ENCODE measurements at places on chromosomes 5 and 9. TPM values are rescaled to one million over a fixed set of nuclear protein-coding genes. Genes with fewer than 3 reads are reported as not detected.

GRCh38 chr5:145965804-145966203 is 29.4 kb downstream of the SH3RF2 start:
- H3K27me3 ChIP-seq, result no peaks in the 10 kb centered on the region
- H3K36me3 ChIP-seq, result no peaks in the 10 kb centered on the region
- no peak overlapping the region for H3K4me3 ChIP-seq

- H3K27me3 ChIP-seq, result no peaks in the 10 kb centered on the region
- H3K4me3 ChIP-seq, result no peak overlapping the region
- no peak for DNase-seq
- peaks cover 10% of the 10 kb centered on the region for H3K4me1 ChIP-seq
- no peaks in the 10 kb centered on the region for H3K36me3 ChIP-seq
Measured at GRCh38 chr5:81904861-81905260, 67.0 kb upstream of the ATG10 start.

- H3K36me3 ChIP-seq, result no peaks in the 10 kb centered on the region
- no peak for DNase-seq
- H3K4me1 ChIP-seq, result no peaks in the 10 kb centered on the region
- no peak overlapping the region for H3K4me3 ChIP-seq
- no peaks in the 10 kb centered on the region for H3K27me3 ChIP-seq
- no peak overlapping the region for H3K27ac ChIP-seq
Measured at GRCh38 chr5:150123542-150123941, 32.1 kb downstream of the PDGFRB start.

The TMEM8B gene
- 7.5 TPM for total RNA-seq

GRCh38 chr5:150227606-150228273 is 37.9 kb downstream of the SLC6A7 start:
- no peak overlapping the region for H3K4me3 ChIP-seq
- H3K36me3 ChIP-seq, result no peaks in the 10 kb centered on the region
- no peak overlapping the region for H3K27ac ChIP-seq
- no peaks in the 10 kb centered on the region for H3K4me1 ChIP-seq
- no peak for DNase-seq

GRCh38 chr5:165014439-165014838 is 1509.0 kb downstream of the MAT2B start:
- H3K36me3 ChIP-seq, result no peaks in the 10 kb centered on the region
- no peaks in the 10 kb centered on the region for H3K4me1 ChIP-seq
- no peak overlapping the region for H3K27ac ChIP-seq
- H3K4me3 ChIP-seq, result no peak overlapping the region

- no peaks in the 10 kb centered on the region for H3K27me3 ChIP-seq
- peak overlapping the region; percentile 48 for H3K4me3 ChIP-seq
- DNase-seq, result peak; percentile 45
- no peaks in the 10 kb centered on the region for H3K36me3 ChIP-seq
Measured at GRCh38 chr9:136328622-136329041, 1.3 kb downstream of the GPSM1 start.

- no peaks in the 10 kb centered on the region for H3K36me3 ChIP-seq
- peaks cover 30% of the 10 kb centered on the region for H3K4me1 ChIP-seq
- no peak for DNase-seq
- H3K27ac ChIP-seq, result no peak overlapping the region
- no peaks in the 10 kb centered on the region for H3K27me3 ChIP-seq
Measured at GRCh38 chr5:113163328-113163727, 186.7 kb downstream of the DCP2 start.

The ANAPC2 gene
- total RNA-seq, result 41.5 TPM

DNA sequence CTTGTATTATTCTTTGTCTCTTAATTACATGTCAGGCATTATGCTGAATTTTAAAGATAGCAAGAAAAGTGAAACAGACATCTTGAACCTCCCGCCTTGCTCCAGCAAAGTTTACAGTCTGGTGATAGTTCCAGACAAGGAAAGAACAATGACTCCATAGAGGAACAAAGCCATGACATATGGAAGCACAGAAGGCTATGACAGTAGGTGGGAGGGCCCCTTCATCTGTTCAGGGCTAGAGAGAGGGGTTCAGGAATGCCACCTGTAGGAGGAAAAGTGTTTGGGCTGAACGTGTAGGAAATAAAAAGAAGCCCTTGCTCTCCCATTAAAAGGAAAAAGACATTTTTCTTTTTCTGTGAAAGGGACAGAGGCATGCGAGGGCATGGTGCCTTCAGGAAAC is 315.6 kb downstream of the TRIM32 start:
- no peak overlapping the region for H3K4me3 ChIP-seq
- H3K27ac ChIP-seq, result no peak overlapping the region
- no peaks in the 10 kb centered on the region for H3K4me1 ChIP-seq

- no peak within 1 kb of the TSS for H3K4me3 ChIP-seq
- H3K27me3 ChIP-seq, result no peaks in the 10 kb centered on the region
- H3K4me1 ChIP-seq, result no peaks in the 10 kb centered on the region
- no peak within 1 kb of the TSS for H3K27ac ChIP-seq
- H3K36me3 ChIP-seq, result no peaks in the 10 kb centered on the region
Measured at GRCh38 chr5:191036-191948, at the start of gene LRRC14B. Gene LRRC14B (plus strand): TSS chr5:191495. CDS start chr5:191539, 44 bp downstream.

The TRIM32 gene
- 15.7 TPM for total RNA-seq

DNA sequence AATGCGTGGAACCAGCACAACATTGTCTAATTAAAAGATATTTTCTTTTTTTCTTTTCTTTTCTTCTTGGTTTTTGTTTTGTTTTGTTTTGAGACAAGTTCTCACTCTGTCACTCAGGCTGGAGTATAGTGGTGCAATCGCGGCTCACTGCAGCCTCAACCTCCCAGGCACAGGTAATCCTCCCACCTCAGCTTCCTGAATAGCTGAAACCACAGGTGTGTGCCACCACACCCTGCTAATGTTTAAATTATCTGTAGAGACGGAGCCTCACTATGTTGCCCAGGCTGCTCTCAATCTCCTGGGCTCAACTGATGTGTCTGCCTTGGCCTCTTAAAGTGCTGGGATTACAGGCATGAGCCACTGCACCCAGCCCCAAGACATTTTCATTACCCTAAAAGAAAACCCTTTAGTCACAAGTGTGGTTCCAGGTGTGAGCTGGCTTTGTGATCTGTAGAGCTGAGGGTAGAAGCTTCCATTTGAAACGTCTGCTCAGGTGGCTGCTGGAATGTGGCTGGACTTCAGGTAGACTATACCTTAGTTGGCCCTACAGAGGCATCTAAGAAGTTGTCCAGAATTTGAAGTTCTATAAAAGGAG is 19.1 kb upstream of the NEK6 start:
- H3K4me1 ChIP-seq, result peaks cover 13% of the 10 kb centered on the region
- H3K4me3 ChIP-seq, result no peak overlapping the region
- no peak for DNase-seq

DNA sequence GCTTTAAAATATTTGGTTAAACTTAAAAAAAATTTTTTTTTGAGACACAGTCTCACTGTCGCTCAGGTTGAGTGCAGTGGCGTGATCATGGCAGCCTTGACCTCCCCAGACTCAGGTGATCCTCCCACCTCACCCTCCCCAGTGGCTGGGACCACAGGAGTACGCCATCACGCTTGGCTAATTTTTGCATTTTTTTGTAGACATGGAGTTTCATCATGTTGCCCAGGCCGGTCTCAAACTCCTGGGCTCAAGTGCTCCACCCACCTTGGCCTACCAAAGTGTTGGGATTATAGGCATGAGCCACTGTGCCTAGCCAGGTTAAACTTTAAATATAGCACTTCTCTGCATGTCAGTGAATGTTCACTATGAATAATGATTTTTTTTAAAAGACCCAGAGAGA is 224.5 kb upstream of the RFX3 start:
- H3K27me3 ChIP-seq, result no peaks in the 10 kb centered on the region
- H3K27ac ChIP-seq, result no peak overlapping the region
- H3K4me3 ChIP-seq, result no peak overlapping the region
- H3K36me3 ChIP-seq, result no peaks in the 10 kb centered on the region

The NR5A1 gene
- total RNA-seq, result 0.21 TPM

DNA sequence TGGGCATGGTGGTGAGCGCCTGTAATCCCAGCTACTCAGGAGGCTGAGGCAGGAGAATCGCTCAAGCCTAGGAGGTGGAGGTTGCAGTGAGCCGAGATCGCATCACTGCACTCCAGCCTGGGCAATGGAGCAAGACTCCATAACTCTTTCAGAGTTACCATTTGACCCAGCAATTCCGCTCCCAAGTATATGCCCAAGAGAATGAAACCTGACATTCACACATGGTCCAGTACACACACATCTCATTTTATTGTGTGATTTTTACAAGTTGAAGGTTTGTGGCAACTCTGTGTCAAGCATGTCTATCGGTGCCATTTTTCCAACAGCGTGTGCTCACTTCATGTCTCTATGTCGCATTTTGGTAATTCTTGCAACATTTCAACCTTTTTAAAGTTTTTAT is 24.9 kb upstream of the FIBCD1 start:
- no peak overlapping the region for H3K4me3 ChIP-seq
- no peak overlapping the region for H3K27ac ChIP-seq
- no peaks in the 10 kb centered on the region for H3K4me1 ChIP-seq
- DNase-seq, result no peak
- H3K36me3 ChIP-seq, result no peaks in the 10 kb centered on the region

DNA sequence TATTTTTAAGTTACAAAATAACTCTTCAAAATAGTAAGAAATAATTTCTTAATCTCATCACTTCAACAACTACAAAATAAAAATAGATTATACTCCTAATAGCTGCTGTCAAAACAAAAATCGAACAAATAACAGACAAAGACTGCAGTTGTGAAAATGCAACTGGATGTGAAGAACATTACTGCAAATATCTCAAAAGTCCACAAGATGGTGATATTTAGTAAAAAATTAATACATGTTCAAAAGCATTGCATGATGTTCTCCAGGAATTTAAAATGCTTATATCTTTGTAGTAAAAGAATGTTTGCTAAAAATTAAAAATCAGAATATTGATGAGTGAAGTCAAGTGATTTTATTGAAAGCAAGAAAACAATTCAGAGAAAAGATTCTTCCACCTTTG is 66.2 kb downstream of the MPDZ start:
- H3K4me1 ChIP-seq, result no peaks in the 10 kb centered on the region
- DNase-seq, result peak; percentile 14
- H3K27ac ChIP-seq, result no peak overlapping the region
- H3K27me3 ChIP-seq, result no peaks in the 10 kb centered on the region

The KCNN2 gene
- 24.7 TPM for total RNA-seq

GRCh38 chr9:101479338-101480030 is 43.9 kb upstream of the ALDOB start:
- H3K4me1 ChIP-seq, result peaks cover 19% of the 10 kb centered on the region
- H3K27me3 ChIP-seq, result no peaks in the 10 kb centered on the region
- H3K27ac ChIP-seq, result no peak overlapping the region
- peak; percentile 45 for DNase-seq
- no peak overlapping the region for H3K4me3 ChIP-seq

DNA sequence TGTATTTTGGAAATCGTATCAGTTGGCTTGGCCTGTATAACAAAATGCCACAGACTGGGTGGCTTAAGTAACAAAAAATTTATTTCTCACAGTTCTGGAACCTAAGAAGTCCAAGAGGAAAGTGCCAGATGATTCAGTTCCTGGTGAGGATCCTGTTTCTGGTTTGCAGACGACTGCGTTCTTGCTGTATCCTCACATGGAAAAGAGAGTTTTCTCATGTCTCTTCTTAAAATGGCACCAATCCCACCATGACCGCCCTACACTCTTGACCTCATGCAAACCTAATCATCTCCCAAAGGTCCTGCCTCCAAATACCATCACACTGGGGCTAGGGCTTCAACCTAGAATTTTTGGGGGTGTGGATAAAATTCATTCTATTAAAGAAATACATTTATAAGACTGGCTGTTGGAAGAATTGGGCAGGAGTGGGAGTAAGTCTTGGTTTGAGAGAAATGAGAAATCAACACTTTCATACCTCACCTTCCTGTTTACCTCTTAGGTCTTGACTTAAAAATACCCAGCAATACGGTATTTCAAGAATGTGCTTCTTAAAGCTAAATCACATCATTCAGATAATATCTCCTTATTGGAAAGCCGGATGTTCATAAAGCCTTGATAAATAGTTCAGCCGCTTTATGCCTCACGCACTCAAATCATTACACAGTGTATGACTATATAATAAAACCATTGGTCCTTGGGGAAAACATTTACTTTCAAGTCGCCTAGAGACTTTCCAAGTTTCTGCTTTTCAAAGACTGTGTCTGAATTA is 28.7 kb downstream of the PTTG1 start:
- DNase-seq, result no peak
- H3K27ac ChIP-seq, result no peak overlapping the region
- H3K36me3 ChIP-seq, result no peaks in the 10 kb centered on the region
- no peaks in the 10 kb centered on the region for H3K27me3 ChIP-seq

- DNase-seq, result no peak
- no peak overlapping the region for H3K27ac ChIP-seq
- H3K36me3 ChIP-seq, result no peaks in the 10 kb centered on the region
- H3K4me3 ChIP-seq, result no peak overlapping the region
Measured at GRCh38 chr5:71923755-71924154, 183.5 kb upstream of the MAP1B start.

GRCh38 chr5:10788358-10788757 is 27.3 kb upstream of the DAP start:
- H3K36me3 ChIP-seq, result no peaks in the 10 kb centered on the region
- no peak overlapping the region for H3K4me3 ChIP-seq
- no peak for DNase-seq
- no peak overlapping the region for H3K27ac ChIP-seq
- no peaks in the 10 kb centered on the region for H3K27me3 ChIP-seq

- H3K36me3 ChIP-seq, result no peaks in the 10 kb centered on the region
- no peaks in the 10 kb centered on the region for H3K4me1 ChIP-seq
- H3K4me3 ChIP-seq, result peak overlapping the region; percentile 69
- no peak overlapping the region for H3K27ac ChIP-seq
- H3K27me3 ChIP-seq, result peaks cover 49% of the 10 kb centered on the region
- DNase-seq, result no peak
Measured at GRCh38 chr5:180647941-180648500, 1.4 kb downstream of the FLT4 start.

The OCLN gene
- total RNA-seq, result 61.6 TPM

DNA sequence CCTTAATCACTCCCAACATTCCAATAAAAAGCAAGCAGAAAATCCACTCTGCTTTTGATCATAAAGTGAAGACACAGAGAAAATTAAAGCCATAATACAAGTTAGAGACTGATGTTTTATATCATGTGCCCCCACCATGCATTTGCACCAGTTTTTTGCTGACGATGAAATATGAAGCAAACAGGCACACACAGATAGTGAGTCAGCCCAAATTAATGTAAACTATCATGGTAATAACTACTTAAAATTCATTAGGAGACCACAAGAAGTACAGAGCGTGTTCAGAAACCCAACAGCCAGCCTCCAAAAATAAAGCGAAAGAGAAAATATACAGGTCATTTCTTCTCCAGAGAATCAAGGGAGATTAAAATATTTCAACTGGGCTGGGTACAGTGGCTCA is 46.4 kb upstream of the KDM4C start:
- no peaks in the 10 kb centered on the region for H3K4me1 ChIP-seq
- no peaks in the 10 kb centered on the region for H3K27me3 ChIP-seq
- H3K36me3 ChIP-seq, result no peaks in the 10 kb centered on the region
- no peak overlapping the region for H3K27ac ChIP-seq

DNA sequence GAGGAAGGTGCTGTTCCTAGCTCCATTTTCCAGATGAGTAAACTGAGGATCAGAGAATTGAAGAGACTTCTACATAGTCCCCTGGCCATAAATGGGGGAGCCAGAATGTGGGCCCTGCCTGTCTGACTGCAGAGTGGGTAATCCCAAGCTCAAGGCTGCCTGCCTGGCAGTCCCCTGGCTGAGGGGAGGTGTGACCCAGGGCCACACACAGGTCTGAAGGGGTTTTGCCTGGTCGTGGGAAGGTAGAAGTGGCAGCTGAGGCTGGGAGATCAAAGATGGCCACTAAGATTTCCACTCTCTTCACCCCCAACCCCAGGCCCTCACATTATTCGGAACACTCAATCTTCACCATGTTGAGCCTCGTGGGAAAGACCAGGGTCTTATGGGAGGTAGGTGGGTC is 176.3 kb downstream of the MACROH2A1 start:
- H3K27me3 ChIP-seq, result no peaks in the 10 kb centered on the region
- peaks cover 7% of the 10 kb centered on the region for H3K4me1 ChIP-seq
- no peak for DNase-seq
- H3K27ac ChIP-seq, result no peak overlapping the region
